Osteoblast (primary cell): ENCODE measurements at places on chromosomes 12 and 14. TPM values are rescaled to one million over a fixed set of nuclear protein-coding genes. Genes with fewer than 3 reads are reported as not detected.

DNA sequence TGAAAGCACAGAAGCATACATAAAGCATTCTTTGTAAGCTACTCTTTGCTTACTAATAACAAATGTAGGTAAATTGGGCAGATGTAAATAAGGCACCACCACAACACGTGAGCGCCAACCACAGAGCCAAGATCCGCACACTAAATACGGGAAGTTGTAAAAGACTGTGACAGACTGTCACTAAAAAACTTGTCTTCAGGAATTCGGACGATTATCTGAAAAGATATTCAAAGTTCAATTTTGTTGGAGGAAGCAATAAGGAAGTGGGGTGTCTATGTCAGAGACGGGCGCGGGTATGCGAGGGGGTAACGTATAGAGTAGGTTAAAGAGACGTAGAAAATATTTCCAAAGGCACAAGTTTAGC lies 1.5 kb upstream of the HSP90B1 start:
- DNase-seq: peak; percentile 34

- peak; percentile 54 for DNase-seq
Observed at GRCh38 chr12:54159589-54159988, 29.2 kb downstream of the SMUG1 start.

- DNase-seq: no peak
Observed at GRCh38 chr12:59429766-59430165, 166.1 kb upstream of the SLC16A7 start.

DNA sequence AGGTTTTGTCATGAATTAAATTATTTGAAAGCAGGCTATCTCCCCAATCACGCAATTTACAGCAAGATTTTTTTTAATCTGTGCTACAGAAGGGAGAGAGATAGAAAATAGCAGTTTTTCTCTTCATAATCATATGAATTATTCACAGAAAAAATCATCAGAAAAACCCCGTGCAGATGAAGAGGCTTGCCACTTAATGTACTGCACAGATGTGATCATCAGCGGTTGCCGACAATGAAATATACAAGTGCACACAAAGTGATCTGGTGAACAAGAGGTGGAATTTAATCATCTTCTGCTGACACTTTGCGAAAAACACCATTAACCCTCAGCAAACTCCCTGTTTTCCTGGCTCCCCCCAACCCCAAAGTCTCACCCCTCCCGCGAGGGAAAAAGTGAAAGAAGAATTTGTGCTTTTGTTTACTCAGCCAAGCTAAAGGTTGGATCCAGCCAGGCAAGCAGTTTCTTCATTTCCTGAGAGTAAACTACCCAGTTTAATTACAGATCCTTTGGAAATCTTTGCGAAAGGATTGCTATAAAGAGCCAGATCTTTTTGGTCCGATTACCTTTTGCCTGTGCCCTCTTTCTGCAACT lies 3.1 kb upstream of the LMO3 start:
- no peak for DNase-seq

DNA sequence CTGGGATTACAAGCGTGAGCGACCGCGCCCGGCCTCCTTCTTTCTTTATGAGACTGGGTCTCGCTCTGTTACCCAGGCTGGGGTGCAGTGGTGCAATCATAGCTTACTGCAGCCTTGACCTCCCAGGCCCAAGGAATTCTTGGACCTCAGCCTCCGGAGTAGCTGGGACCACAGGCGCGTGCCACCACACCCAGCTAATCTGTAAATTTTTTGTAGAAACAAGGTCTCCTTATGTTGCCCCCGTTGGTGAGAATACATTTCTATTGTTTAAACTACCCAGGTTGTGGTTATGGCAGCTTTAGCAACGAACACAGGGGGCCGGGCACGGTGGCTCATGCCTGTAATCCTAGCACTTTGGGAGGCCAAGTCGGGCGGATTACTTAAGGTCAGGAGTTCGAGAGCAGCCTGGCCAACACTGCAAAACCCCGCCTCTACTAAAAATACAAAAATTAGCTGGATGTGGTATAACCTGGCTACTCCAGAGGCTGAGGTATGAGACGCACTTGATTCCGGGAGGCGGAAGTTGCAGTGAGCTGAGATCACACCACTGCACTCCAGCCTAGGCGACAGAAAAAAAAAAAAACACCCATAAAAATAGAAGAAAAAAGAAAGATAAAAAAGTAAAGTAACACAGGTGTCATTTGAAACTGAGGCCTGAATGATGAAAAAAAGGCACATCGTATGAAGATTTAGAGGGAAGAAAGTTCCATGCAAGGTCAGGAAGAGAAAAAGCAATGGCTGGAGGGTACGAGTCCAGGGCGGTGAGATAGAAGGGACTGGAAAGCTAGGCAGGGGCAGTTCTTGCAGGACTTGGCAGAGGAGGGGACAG lies 977 bp upstream of the TMEM120B start:
- no peak for DNase-seq

GRCh38 chr14:79395061-79395460 lies 816.2 kb downstream of the DIO2 start:
- no peak for DNase-seq

DNA sequence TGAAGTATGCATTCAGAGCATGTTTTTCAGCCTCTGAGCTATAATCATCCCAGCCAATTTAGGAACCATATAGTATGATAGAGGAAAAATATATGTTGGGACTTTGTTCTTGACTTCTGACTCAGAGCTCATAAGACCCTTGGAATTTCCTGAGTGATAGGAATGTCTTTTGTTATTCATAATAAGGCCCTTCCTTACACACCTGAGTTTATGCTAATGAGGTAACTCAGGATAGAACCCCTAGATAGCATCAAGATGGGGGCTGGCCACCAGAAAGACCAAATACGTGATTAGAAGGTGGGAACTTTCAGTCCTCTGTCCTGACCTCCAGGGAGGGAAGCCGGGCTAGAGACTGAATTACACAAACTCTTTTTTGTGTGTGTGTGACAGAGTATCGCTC lies 32.4 kb upstream of the PLEK2 start:
- DNase-seq: no peak

DNA sequence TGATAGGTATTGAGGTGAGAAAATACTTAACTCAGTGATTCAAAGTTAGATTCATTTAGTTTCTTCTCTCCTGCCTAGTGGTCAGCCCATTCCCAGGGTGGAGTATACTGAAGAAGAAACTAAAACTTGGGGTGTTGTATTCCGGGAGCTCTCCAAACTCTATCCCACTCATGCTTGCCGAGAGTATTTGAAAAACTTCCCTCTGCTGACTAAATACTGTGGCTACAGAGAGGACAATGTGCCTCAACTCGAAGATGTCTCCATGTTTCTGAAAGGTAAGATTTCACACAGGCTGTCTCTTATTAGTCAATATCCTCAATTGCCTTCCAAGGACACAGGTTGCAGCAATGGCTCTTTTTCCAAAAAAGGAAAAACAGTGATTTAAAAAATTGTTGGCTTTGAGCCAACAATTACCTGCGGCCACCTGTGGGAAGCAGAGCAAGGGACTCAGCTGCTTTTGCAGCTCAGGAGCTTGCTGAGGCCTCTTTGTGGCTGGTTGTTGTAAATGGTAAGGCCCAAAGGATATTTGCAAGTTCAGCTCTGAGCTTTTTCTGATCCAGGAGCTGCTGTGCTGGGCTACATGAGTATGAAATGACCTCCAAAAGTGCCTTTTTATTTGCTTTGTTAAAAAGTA lies 33.9 kb downstream of the TPH2 start:
- DNase-seq: no peak

GRCh38 chr14:30874120-30874998 lies at the start of gene COCH:
TSS of gene COCH (plus strand) at chr14:30874559. CDS start at chr14:30874939, 380 bp downstream.
- DNase-seq: peak; percentile 88

GRCh38 chr14:78227248-78228077 lies 57.3 kb downstream of the NRXN3 start:
- no peak for DNase-seq

- DNase-seq: no peak
Observed at GRCh38 chr12:46133751-46134150, 135.1 kb downstream of the SLC38A1 start.

- DNase-seq: no peak
Observed at GRCh38 chr12:74985986-74986319, 223.7 kb downstream of the KCNC2 start.

GRCh38 chr12:31645924-31646323 lies 13.6 kb upstream of the ETFBKMT start:
- DNase-seq: no peak

DNA sequence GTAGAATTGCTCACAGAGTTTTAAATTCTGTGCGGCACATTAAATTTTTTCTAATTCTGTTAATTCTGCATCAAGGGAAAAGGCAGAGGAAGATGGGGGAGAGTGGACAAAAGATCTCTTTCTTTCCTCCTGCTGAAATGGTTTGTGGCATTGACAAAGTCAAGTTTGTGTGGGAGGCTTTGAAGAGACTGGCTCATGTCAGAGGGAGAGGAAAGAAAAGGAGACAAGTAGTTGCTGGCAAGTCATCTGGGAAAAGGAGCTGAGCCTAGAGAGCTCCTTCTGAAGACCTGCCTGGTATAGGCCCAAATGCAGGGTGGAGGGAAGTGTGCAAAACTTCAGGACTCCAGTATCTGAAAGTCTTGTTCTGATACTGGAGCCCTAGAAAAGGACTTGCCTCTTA lies 36.3 kb downstream of the TTLL5 start:
- no peak for DNase-seq

MANSC1 gene
- 3.3 and 4.7 TPM in 2 replicates for total RNA-seq

IL22 gene
- total RNA-seq: not detected in 2 replicates

RPGRIP1 gene
- total RNA-seq: under 0.01 TPM in 1 of 2 replicates, not detected in the other

NCAPD2 gene
- total RNA-seq: 19.4 and 21.0 TPM in 2 replicates

FAM234B gene
- 3.3 and 5.6 TPM in 2 replicates for total RNA-seq

ARPC3 gene
- 258 and 263 TPM in 2 replicates for total RNA-seq

TOGARAM1 gene
- 25.6 and 27.1 TPM in 2 replicates for total RNA-seq
